Nucleus accumbens (tissue), 56 donors: ENCODE measurements at places on chromosomes 7 and 10.

GRCh38 chr10:26413375-26413774 lies 24.8 kb upstream of the APBB1IP start:
- no peak for DNase-seq

- DNase-seq: no peak
Observed at GRCh38 chr10:124242791-124243190, 149.4 kb upstream of the CHST15 start.

- DNase-seq: no peak
Observed at GRCh38 chr10:120746001-120746777, 105.0 kb upstream of the WDR11 start.

DNA sequence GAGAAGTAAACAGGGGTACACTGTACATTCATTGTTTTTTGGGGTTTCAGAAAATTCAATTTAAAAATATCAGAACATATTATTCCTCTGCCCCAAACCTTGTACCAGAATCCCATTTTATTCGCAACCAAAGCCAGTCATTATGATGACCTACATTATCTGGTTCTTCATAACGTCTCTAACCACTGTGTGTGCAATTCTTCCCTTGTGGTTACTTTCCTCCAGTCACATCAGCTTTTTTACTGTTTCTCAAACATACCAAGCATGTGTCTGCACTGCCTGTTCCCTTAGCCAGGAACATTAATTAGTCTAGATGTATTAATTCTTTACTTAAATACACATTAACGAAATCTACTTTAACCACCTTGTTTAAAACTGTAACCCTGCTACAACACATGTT lies 64.8 kb downstream of the THSD7A start:
- no peak for DNase-seq

DNA sequence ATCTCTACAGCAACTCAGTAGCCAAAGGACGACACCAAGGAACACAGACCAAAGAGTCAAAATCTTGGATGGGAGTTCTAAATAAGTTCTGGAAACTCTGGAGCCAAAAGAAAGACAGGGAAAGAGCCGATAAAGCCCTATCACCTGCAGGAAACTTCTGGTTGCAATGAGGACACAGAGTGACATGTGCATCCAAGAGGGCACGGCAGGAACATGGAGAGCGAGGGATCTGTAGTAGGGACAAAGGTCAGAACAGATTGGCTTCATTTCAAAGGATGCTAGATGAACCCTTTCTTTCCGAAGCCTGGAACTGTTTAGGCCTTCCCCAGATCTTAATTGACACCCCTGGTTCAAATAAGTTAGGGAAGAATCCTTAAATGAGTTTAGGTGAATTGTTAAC lies 39.5 kb downstream of the CACNA2D1 start:
- DNase-seq: no peak

GRCh38 chr7:82294382-82294784 lies 149.2 kb downstream of the CACNA2D1 start:
- DNase-seq: no peak

GRCh38 chr10:32241946-32242345 lies 105.0 kb downstream of the EPC1 start:
- DNase-seq: no peak

GRCh38 chr10:123890756-123891143 lies 857 bp downstream of the CPXM2 start:
- DNase-seq: no peak

DNA sequence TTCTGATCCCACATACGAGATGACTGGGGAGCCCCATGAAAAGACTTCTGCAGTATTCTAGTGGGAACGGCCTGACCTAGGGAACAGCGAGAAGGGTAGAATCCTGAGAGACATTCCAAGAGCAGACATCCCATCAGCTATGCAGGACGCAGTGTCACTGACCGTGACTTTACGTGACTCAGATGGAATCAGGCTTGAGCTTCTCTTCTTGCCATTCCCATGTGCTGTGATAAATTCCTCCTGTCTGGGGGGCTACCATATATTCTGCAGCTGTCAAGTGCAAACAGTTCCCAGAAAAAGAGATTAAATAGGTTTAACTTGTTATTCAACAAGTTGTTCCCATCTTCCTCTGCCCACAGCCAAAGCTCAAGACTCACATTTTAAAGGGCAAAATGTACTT lies 73.1 kb upstream of the PDE1C start:
- no peak for DNase-seq

DNA sequence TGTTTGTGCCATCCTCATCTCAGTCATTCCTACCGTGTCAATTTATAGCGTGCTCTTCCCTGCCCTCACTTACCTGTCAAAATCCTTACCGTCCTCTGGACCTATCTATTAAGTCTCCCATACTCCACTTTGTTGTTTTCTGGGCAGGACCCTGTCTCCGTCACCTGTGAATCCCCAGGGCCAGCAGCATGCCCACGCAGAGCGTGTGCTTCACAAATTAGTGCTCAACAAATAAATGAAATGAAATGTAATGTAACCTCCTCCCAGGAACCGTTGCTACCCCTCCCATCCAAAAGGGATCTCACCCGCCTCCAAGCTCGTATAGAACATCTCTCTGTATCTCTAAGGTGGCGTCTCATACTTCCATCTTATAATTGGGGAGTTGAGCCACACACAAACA lies 589.9 kb upstream of the MGMT start:
- DNase-seq: no peak

GRCh38 chr7:1175967-1176851 lies 16.2 kb upstream of the ZFAND2A start:
- DNase-seq: peak; percentile 43

- DNase-seq: no peak
Observed at GRCh38 chr7:156792611-156793010, 100.4 kb downstream of the LMBR1 start.
